ENCODE measurements at places on chromosomes 12 and 14.
A peak's percentile ranks its signal among the peaks of the same experiment; 100 is the strongest.

- DNase-seq: no peak
These were observed 204.5 kb upstream of the SFSWAP start for GRCh38 chr12:131506426-131506825.

- no peak for DNase-seq
These were observed 414.0 kb downstream of the SOX5 start for GRCh38 chr12:23535441-23535840.

- DNase-seq: no peak
These were observed 87.9 kb upstream of the HSPB8 start for GRCh38 chr12:119090865-119091264.

DNA sequence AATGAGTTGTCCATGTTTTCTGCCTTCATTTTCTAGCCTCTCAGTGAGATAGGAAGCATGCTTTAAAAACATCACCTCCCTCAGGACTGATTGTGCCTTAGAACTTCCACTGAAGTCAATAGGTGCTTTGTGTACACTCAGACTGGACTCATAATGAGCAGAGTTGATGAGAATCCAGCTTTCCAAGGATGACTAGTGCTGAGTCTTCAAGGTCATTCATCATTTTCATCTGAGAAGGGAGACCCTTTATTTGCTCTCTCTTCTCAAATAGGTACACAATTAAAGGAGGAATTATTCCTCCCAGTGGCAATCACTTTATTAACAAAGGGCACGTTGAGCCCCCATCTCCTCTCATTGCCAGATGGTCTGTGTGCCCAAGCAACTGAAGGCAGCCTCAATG, 210.9 kb upstream of the PRKD1 start:
- DNase-seq: peak; percentile 52

GRCh38 chr14:55722054-55722453, 142.0 kb downstream of the KTN1 start:
- DNase-seq: no peak

GRCh38 chr12:124768452-124769162, 95.1 kb downstream of the SCARB1 start:
- DNase-seq: no peak

GRCh38 chr12:121796855-121797751, 3.6 kb upstream of the RHOF start:
- DNase-seq: peak; percentile 90

DNA sequence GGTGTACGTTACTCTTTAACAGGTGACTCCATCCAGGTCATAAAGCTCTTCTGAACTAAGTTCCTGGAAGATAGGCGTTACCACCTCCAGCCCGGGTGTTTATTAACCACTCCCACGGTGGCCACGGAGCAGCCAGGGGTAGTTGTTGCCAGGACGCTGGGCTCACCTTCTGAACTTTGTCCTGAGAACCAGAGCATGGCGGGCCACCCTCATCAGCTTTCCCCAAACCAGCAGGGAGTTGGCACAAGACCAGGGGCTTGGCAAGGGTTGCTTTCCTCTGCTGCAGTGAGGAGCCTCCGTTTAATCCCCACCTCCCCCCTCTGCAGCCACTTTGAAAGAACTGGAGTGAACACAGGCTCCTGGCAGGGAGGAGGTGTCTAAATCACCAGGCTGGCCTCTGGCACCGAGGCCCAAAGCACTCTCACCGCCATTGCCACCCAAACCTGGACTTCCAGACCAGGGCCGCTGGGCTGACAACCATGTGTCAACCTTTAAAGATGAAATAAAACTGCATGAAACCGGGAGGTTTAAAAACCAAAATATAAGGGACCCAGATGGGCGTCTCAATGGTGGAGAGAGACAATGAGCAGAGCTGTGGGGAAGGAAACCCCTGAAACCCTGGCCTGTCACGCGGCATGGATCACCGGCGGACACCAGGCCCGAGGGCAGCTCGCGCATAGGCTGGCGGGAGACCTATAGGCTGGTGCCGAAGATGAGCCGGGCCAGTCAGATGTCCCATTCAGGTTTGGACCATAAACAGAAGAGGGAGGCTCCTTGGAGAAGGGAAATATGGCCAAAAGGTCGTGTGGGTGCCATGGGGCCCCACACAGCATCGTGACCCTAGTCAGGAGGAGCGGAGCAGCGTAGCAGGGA, 30.9 kb upstream of the TDRD9 start:
- DNase-seq: no peak

- DNase-seq: no peak
These were observed 3.6 kb downstream of the NUDT4 start for GRCh38 chr12:93381161-93381975.

- peak; percentile 9 for DNase-seq
These were observed 37.3 kb upstream of the ADGRD1 start for GRCh38 chr12:130916241-130916911.

DNA sequence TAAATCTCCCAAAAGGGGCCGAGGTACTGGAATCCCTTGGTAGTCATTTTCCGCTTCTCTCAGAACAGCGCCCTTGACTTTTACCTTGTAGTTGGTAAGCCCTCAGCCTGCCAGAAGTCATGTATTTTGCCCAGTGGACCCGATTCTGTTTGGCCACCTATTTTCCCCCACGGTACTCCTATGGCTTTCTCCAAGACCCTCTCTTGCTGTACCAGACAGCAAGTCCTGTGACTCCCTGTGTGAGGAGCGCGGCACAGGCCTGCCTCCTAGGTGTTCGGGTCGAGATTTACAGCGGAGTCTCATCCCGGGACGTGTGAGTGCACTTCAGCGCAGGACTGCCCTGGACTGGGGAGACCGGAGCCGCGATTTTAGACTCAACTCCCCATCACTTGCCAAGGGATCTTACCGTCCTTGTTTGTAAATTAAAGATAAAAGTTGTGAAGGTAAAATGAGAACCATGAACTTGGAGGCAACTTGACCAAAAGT, 1.1 kb upstream of the MBD6 start:
- no peak for DNase-seq

- no peak for DNase-seq
These were observed 78.6 kb downstream of the DAAM1 start for GRCh38 chr14:59267046-59267445.

GRCh38 chr12:13233830-13234641, 37.5 kb downstream of the EMP1 start:
- DNase-seq: peak; percentile 66

DNA sequence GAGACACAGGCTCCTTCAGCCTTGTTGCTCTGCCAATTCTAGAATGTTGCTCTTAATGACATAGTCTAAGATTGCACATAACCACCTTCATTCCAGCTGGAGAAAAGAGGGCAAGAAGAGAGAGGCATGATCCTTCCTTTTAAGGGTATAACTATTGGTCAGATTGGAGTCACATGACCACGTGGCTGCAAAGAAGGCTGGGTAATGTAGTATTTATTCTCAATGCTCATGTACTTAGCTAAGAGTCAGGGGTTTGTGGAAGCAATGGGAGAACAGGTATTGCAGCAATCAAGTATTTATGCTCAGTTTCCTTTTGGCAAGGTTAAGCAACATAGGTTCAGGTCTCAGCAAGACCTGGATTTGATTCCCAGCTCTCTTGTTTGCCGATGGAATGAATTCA, 298.8 kb upstream of the TBX3 start:
- DNase-seq: peak; percentile 27

- no peak for DNase-seq
These were observed 256.6 kb upstream of the PPFIA2 start for GRCh38 chr12:82015623-82016347.

DNA sequence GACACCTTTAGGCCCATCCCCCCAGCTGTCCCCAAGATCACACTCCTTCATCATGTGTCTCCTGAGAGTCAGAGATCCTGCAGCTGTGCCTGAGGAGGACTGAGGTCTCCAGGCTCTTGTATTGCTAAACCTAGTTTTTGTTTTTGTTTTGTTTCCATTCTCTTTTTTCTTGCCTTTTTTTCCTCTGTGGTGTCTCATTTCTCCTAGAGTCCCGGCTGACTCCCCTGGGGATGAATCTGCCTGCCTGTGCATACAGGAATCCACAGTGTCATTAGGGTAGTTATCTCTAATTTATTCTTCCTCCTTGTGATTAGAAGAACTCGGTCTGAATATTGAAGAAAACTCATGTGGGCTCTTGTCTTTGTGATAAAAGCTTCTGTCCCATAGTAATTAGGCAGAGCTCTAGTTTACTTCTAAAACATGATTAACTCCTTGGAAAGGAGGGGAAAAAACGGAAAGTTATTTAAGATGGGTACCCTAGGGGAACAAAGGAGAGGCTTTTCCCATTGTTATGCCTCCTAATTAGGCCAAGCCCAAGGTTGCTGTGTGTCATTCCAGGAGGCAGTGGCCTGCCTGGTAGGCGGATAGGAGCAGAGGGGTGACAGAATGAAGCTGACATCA, 343.2 kb downstream of the ZFP36L1 start:
- DNase-seq: no peak

DNA sequence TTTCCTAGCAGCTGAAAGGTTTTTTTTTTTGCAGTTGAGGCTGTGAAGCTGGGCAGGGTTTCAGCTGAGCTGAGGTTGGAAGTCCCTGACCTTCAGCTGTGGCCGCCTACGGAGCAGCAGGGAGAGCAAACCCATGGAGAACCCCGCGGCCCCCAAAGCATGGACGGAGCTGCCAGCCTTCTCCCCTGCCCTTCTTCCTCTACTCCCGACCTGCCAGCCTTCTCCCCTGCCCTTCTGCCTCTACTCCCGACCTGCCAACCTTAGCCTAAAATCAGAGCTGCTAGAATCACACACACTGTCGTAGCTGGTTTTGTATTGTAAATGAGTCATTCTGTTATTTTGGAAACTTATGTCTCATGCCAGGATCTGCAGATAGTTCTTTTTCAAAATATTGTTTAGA, 74.6 kb downstream of the PPP2R5C start:
- no peak for DNase-seq

Data from HT1080 (cell line).